ENCODE measurements at places on chromosomes 3 and 15. TPM values are rescaled to one million over a fixed set of nuclear protein-coding genes. Genes with fewer than 3 reads are reported as not detected.

The NECTIN3 gene
- 31.8 TPM for total RNA-seq

The PPP1R14D gene
- total RNA-seq, result not detected

The TIGIT gene
- total RNA-seq, result not detected

The LTK gene
- 0.06 TPM for total RNA-seq

The CCRL2 gene
- total RNA-seq, result 0.18 TPM

The GPR87 gene
- 1.7 TPM for total RNA-seq

The EIF4G1 gene
- 247 TPM for total RNA-seq

The C3orf22 gene
- not detected for total RNA-seq

The GOLGA8J gene
- 0.06 TPM for total RNA-seq

The SETD2 gene
- 17.4 TPM for total RNA-seq

The ST3GAL6 gene
- 1.2 TPM for total RNA-seq

The ACKR2 gene
- total RNA-seq, result not detected

The CCDC54 gene
- not detected for total RNA-seq

The SUCNR1 gene
- total RNA-seq, result 0.05 TPM

The SRGAP3 gene
- 0.61 TPM for total RNA-seq

The MUC20 gene
- 0.73 TPM for total RNA-seq

The CCDC9B gene
- 20.2 TPM for total RNA-seq

The PLSCR1 gene
- total RNA-seq, result 47.6 TPM

The SI gene
- not detected for total RNA-seq

The MIX23 gene
- total RNA-seq, result 71.8 TPM
